Activated T-helper 17 cell treated with anti-CD3 and anti-CD28 coated beads, Interleukin-2, amount 50 U/mL, for 72 hours (primary cell): ENCODE measurements at places on chromosomes 7 and 10.

DNA sequence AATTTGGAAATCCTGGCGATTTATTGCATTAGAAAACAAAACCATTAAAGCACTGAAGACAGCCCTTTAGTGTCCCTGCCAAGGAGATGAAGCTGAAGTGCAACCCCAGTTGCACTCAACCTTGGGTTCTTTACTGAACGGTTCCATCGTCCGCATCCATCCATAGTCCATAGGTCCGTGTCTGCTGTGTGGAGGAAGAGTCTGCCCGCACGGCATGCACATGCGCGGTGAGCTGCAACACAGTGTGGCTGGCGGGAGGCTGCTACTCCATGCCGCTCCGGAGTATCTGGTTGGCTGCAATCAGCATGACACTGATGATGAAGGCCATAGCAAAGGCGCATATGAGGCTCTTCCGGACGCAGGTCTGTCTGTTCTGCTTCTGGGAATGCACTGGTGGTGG lies 624.6 kb downstream of the CALN1 start:
- ATAC-seq, result no peak

DNA sequence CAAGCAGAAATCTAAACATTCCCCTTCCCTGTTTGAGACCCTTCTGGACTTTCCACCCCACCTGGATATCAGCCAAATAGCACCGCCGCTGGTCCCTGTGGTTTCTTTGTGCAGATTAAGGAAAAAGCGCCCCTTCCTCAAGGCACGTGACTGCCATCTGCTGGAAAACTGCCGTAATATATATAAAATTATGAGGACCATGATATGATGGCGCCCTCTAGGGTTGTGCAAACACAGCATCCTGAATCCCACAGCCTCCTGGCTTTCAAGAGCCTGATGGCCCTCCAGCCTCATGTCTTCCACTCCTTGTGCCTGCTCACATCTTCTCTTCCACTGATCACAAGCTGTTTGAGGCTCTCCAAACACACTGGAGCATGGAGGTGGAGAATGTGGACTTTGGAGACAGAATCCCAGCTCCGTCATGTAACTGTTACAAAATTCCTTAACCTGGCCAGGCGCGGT lies 121.3 kb downstream of the MYL10 start:
- ATAC-seq, result no peak

- no peak for ATAC-seq
Observed at GRCh38 chr10:79020605-79021004, 48.2 kb upstream of the ZMIZ1 start.

- no peak for ATAC-seq
Observed at GRCh38 chr7:3924277-3924676, 623.2 kb downstream of the SDK1 start.

- ATAC-seq, result no peak
Observed at GRCh38 chr10:128049226-128050120, 76.8 kb downstream of the MKI67 start.

GRCh38 chr10:124642088-124642710 lies 102.0 kb downstream of the FAM53B start:
- ATAC-seq, result no peak

DNA sequence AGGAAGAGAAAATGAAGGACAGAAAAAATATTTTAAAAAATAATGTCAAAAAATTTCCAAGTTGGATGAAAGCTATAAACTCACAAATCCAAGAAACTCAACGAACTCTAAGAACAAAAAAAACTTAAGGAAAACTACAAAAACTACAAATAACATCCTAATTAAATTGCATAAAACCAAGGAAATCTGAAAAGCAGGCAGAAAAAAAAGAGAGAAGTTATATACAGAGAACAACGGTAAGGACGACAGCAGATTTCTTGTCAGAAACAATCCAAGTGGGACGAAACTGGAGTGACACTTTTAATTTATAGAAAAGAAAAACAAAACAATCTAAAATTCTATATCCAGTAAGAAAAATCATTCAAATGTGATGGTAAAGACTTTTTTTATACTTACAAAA lies 122.2 kb upstream of the LYZL1 start:
- ATAC-seq, result no peak
